Fibroblast of skin of left quadriceps (primary cell): ENCODE measurements at places on chromosomes 7 and 10.

DNA sequence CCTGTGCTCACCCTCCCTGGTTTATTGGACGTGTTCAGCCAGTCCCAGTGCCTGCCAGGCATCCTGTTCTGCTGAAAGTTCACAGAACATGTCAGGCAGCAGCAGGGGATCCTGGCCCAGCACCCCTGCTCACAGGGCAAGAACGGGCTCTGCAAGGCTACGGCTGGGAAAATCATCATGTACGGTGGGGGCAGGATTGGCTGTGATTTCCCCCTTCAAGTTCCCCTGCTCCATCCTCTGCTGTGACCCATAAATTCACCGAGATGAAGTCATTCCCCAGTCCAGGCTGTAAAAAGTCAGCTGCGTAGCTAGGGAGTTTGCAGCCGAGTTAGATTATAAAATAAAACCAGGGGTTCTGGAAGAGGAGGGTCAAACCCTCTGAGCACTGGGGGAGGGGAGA lies 484.1 kb upstream of the ZMIZ1 start:
- no peak for DNase-seq

DNA sequence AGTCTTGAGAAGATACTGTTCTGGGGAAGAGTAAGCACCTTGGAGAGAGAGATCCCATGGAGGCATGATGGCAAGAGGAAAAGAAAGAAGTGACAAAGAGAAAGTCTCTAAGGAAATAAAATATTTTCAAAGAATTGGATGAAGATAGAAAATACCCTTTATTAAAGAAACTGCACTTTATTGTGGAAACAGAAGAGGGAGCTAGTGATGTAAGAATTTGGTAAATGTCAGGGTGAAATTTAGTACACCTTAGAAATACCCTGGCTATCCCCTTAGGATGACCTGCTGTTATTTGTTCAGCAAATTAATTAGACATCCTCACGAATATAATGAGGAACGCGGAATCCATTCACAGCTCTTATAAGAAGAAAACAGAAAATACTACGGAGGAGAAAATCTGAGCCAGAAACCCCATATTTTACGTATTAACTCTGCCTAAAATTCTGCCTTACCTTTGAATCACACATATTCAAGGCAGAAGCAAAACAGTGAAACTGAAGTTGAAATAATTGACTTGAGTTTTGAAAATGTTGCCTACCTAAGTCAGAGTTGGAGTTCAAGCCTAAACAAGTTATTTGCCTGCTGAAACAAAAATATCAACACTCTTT lies 90.7 kb downstream of the TFPI2 start:
- DNase-seq, result peak; percentile 6

- no peak for DNase-seq
Observed at GRCh38 chr10:3395041-3395440, 222.5 kb upstream of the PITRM1 start.

GRCh38 chr7:36607721-36608095 lies 116.6 kb downstream of the AOAH start:
- DNase-seq, result no peak

- DNase-seq, result no peak
Observed at GRCh38 chr10:92690211-92690914, 608 bp downstream of the HHEX start.

DNA sequence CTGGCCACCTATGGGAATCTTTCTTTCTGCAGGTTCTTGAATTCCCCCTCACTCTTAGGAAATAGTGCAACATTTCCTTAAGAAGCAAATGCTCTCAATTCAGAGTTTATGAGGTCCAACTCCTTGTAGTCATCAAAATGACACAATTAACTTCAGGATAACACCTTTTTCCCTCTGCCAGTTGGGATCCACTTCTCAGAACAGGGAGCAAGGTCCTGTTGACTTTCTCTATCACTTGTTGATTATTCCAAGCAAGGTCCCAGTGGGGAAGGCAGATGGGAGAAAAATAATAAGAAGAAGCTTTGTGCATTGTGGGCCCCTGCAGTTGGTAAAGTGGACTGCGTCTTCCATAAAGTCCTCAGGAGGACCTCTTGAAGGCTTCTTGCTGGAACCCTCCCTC lies 315.6 kb upstream of the NPSR1 start:
- no peak for DNase-seq

- no peak for DNase-seq
Observed at GRCh38 chr7:30923774-30924413, 12.2 kb downstream of the AQP1 start.

- no peak for DNase-seq
Observed at GRCh38 chr10:122018951-122019413, 30.0 kb downstream of the TACC2 start.

DNA sequence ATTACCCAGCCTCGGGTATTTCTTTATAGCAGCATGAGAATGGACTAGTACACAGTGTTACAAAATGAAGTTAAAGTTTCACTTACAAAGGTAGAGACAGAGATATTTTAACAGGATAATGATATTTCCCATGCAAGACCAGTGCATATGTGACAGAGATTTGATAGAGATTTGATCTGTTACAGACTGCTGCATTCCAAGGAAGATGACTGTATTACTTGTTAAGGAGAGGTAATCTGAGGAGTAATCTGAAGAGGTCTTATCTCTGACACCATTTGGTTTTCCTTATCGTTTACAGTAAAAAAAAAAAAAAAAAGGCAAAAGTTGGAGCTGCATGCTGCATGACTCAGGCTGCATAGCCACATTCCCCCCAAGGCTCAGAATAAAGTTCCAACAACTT lies 289.6 kb downstream of the POM121L12 start:
- no peak for DNase-seq

GRCh38 chr10:123007558-123008354 lies 839 bp downstream of the IKZF5 start:
- no peak for DNase-seq
